ENCODE measurements at places on chromosomes 5 and 9.
A peak's percentile ranks its signal among the peaks of the same experiment; 100 is the strongest.

DNA sequence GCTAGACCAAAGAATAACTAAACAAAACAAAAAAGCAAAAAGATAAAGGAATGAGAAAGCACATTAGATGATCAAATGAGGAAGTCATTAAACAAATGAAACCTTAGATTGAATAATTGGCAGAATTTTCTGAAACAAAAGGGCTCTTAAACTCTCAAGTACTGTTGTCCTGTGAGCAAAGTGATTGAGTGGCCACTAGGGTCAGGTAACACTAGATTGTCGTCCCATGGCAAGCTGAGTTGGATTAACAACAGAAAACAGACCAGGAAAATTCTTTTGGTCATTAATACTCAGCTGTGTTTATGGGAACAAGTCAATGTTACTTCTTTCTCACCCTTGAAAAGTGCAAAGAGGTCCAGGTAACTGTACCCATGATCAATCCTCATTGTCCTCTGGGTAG, 81.6 kb upstream of the MRPS30 start:
- no peak for DNase-seq

- DNase-seq, result no peak
These were observed 3.8 kb upstream of the STPG3 start for GRCh38 chr9:137247135-137247915.

GRCh38 chr9:30591461-30591860, 1793.0 kb upstream of the ACO1 start:
- no peak for DNase-seq

- DNase-seq, result no peak
These were observed 82.1 kb downstream of the EHMT1 start for GRCh38 chr9:137700911-137701310.

GRCh38 chr9:4894076-4894475, 91.0 kb upstream of the JAK2 start:
- DNase-seq, result no peak

- peak; percentile 29 for DNase-seq
These were observed 165.5 kb upstream of the CD180 start for GRCh38 chr5:67361932-67362729.

DNA sequence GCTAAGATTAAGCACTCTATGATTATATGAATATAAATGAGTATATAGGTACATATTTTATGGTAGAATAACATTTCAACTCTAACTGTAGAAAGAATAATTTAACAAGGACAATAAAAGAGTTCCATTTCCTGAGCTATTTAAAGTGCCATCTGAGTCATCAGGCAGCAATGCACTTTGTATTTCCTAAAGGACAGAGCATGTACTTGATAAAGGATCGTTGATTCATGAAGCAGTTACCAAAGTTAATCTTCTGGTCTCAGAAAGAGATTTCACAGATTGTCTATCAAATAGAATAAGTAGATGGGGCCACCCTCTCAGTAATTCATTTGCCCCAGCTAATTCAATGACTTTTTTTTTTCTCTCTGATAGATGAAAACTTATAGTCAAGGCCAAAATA, 747.8 kb downstream of the CDH18 start:
- peak; percentile 41 for DNase-seq

- DNase-seq, result no peak
These were observed 95.8 kb upstream of the ABCA1 start for GRCh38 chr9:105023788-105024187.

DNA sequence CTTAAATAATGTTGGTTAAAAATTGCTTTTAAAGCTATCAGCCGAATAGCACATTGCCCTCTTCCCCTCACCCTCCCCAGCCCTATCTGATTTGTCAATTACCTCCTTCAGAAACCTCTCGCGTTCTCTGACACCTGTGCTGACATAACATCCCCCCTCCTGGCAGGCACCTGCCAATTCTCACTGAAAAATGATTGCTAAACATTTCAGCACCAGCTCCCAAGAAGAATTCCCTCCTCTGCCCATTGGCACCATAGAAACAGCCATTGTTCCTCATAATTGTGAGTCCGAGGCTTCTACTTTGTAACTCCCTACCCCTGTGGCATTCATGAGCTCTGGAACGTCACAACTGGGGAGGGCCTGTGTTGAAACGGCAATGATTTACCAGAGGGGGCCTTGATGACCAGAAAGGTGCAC, 20.2 kb downstream of the CDH6 start:
- no peak for DNase-seq

DNA sequence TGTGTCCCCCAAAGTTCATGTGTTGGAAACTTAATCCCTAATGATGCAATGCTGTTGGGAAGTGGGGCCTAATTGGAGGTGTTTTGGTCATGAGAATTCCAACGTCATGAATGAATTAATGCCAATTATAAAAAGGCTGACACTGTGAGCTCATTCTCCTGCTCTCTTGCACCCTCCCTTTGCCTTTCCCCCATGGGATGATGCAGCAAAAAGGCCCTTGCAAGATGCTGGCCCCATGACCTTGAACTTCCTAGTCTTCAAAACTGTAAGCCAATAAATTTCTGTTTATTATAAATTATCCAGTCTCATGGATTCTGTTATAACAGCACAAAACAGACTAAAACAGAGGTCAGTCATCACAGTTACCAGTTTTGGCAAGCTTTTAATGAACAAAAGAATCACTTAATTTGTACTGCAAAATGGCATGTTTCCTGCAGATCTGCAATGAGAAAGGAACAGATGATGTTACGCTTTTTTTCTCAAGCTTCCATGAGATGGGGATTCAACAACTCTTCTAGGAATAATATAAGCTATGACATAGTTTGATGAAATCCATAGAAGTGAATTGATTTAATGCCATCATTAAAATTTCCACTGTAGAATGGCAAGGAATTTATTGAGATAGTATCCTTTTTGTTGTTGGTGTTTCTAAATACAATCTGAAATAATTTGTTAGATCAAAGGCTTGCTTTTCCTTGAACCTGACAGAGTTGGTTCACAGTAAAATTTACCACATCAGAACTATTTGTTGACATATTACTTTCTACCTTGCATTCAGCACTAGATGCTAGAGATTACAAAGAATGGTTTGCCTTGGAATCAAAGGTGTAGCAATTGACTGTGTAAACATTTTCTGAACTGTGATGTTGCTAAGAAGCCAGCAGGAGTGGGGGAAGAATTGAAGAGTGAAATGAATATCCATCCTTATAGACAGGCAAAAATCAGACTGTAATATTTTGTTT, 29.3 kb upstream of the RFK start:
- DNase-seq, result no peak

DNA sequence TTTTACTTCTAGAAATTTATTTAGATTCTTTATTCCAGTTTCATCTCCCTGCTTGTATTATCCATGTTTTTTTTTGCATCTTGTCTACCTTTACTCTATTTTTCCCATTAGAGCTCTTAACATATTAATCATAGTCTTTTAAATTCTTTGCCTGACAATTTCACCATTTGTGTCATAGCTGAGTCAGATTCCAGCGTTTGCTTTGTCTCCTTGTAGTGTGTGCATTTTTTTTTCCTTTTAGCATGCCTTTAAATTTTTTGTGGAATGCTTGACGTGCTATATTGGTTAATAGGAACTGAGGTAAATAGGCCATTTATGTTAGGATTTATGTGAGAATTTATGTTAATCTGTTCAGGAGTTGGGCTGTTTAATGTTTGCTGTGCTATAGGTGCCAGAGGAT, 41.8 kb upstream of the NFIL3 start:
- DNase-seq, result no peak

- DNase-seq, result peak; percentile 14
These were observed 332.4 kb upstream of the CD180 start for GRCh38 chr5:67528953-67529352.

DNA sequence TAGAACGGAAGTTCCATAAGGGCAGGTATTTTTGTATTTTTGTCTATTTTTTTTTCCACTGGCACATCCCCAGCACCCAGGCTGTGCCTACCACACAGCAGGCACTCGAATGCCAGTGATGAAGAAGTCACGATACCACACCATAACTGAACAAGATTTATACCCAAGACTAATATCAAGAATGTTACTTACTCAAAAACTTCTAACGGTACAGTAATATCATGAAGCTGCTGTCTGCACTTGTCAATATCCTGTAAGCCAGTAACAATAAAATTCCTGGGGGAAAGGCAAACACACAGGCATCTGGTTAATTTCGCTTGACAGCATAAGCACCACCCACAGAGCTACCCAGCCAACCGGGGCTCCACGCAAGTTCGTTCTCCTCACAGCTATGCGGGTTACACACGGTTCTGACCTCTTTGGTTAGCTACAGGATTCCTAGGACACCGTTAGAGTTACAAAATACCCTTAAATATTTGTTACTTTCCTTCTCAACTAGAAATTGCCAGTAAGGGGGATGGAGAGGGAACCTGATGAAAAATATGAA, 1.3 kb downstream of the MED10 start:
- DNase-seq, result no peak

GRCh38 chr5:39867923-39868322, 443.1 kb upstream of the DAB2 start:
- no peak for DNase-seq

GRCh38 chr9:82558346-82558745, 504.6 kb downstream of the RASEF start:
- DNase-seq, result no peak

DNA sequence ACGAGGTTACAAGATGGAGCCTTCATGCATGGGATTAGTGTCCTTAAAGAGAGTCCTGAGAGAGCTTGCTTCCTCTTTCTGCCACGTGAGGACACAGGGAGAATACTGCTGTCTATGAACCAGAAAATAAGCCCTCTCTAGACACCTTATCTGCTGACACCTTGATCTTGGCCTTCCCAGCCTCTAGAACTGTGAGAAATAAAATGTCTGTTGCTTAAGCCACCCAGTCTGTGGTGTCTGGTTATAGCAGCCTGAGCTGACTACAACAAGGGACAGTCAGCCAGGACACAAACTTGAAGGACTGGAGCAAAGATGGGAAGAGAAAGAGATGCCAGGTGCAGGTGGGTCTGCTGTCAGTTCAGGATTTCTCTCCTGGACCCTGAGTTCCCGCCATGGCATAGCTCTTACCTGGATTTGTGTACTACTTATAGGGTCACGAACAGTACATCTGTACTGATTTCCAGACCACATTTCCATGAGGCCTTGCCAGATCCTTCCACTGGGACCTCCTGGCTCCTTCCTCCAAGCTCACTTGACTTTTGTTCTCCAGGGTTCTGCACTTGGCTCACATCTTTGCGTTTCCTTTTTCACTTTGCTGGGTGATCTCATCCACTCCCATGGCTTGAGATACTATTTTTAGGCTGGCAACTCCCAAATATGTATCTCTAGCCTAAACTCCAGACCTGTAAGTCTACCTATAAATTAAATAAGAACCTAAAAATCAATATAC, 44.9 kb upstream of the LIFR start:
- DNase-seq, result no peak

DNA sequence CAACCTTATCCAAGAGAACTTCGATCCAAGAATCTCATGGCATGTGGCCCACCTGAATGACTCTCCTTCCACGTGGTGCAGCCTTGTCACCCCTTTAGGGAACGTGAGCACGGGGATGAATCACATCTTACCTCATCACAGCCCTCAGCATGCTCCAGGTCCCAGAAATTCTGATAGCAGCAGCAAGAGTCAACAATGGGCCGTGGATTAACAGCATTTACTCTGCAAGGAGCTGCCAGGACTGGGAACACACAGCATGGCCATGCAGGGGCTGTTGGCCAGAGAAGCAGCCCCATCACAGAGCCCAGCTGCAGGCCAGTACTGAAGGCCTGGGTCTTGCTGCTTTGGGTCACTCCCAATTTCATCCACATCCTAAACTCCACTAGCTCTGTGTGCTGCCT, 150.4 kb downstream of the C5orf15 start:
- no peak for DNase-seq

DNA sequence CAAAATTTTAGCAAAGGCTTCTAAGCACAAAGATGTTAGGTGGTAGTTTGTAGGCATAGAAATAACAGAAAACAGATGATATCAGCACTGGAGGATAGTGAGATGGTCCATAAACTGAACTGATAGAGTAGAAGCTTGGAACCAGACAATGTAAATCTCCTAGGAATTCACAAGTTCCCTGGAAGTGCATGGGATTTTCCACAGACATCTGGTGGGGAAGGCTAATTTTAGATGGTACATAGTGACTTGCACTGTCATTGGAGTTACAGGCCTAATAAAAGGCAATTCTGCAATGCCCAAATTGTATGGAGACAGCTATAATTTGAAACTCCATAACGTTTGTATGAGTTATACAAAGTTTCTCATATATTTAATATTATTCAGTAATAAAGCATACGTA, 653.0 kb upstream of the MEF2C start:
- no peak for DNase-seq

GRCh38 chr9:114450833-114451706, 54.2 kb downstream of the WHRN start:
- DNase-seq, result no peak

DNA sequence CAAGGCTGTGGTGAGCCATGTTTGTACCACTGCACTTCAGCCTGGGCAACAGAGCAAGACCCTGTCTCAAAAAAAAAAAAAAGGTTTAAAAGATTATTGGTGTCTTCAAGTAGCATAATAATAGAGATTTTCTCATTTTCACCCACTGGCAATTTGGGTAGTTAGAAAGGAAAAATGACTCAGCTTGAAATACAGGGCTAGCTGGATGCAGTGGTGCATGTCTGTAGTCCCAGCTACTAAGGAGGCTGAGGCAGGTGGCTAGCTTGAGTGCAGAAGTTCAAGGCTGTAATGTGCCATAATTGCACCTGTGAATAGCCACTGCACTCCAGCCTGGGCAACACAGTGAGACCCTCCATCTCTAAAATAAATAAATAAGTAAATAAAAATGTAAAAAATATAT, 111.1 kb downstream of the ARRDC3 start:
- DNase-seq, result no peak

- DNase-seq, result no peak
These were observed 17.3 kb downstream of the SCAMP1 start for GRCh38 chr5:78377718-78378105.

DNA sequence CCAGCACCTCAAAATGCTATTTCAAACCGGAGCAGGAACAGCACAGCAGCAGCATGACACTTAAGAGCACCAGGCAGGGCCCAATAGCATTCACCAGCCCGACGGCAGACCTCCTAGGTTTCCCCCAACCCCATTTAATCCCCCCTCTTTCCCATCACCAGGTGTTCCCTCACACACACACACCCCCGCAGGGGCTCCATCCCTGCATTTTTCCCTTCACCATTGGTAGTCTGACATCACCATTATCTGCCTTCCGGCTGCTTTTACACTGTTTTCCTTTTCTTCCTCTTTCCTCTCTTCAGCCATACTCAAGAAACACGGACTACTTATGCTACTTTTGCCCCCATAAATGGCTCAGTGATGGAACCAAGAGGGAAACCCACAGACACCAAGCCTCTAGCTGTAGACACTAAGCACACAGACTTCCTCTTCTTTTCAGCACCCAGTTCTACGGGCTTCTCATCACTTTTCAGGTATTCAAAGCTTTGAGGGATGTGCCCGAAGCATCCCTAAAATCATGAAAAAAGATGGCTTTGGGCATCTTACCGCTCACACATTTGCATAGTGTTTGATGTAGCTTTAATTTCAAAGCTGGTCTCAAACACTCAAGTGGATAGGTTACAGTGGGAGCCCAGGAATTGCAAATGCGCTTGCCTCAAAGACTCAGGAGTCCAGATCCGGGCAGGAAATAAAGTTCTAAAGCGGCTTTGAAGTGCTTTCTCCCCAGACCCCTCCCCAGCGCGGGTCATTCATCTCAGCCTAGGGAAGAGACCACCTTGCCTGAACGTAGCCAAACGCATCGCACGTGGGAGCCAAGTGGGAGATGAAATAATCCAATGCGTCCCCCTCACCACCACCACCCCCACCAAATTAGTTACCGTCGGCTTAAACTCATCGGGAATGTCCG, 141.5 kb downstream of the TSSK1B start:
- no peak for DNase-seq

All from kidney epithelial cell (primary cell).